Activated CD8-positive, alpha-beta memory T cell treated with anti-CD3 and anti-CD28 coated beads, Interleukin-2, amount 10 ng/mL, durations not matched to agents 7 days and 5 days (primary cell): ENCODE measurements at places on chromosomes 7 and 10. TPM values are rescaled to one million over a fixed set of nuclear protein-coding genes. Genes with fewer than 3 reads are reported as not detected.
A peak's percentile ranks its signal among the peaks of the same experiment; 100 is the strongest.

The SDK1 gene
- 0.06 TPM for total RNA-seq

The FRA10AC1 gene
- 12.8 TPM for total RNA-seq

The NKX1-2 gene
- total RNA-seq: not detected

The GFRA1 gene
- not detected for total RNA-seq

The GNGT1 gene
- not detected for total RNA-seq

The FGFR2 gene
- 0.09 TPM for total RNA-seq

The CADPS2 gene
- total RNA-seq: not detected

The SPDYE16 gene
- total RNA-seq: not detected

The ANXA8 gene
- 0.23 TPM for total RNA-seq

DNA sequence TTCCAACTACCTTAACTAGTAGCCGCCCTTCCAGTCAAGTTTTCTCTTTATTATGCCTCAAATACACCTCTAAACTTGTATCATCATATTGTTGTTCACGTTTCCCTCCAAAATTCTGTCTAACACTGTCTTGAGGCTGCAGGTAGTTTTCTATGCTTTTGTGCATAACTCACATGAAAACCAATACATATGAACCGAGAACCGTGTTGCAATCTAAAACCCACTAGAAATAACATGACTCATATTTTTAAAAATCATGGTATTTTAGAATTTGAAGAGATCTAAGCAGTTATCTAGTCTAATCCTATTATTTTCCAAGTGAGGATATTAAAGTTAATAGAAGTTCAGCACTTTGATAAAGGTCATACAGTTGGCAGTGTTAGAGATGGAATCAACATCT is 18.2 kb downstream of the LIPF start:
- no peaks in the 10 kb centered on the region for H3K36me3 ChIP-seq
- peaks cover 11% of the 10 kb centered on the region for H3K27me3 ChIP-seq
- no peak overlapping the region for H3K27ac ChIP-seq
- H3K4me1 ChIP-seq: no peaks in the 10 kb centered on the region

DNA sequence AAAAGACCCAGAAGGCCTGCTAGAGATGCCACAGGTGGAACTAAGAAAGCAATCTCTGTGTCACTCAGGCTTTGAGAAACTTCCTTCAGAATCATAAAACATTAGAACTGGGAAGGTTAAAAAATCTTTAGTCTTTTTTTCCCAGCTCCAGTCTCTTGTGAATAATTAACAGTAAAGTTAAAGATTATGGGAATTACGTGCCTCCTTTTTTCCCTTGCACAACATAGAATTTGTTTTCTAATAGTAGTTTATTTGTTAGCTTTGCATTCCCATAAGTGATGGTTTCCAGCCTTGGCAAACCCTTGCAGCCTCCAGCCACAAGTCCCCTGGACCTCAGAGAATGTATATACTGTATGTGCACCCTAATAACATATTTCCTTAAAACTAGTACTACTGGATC is 128.3 kb downstream of the TPST1 start:
- no peak for DNase-seq
- H3K27me3 ChIP-seq: peaks cover 4% of the 10 kb centered on the region
- H3K36me3 ChIP-seq: peaks cover 3% of the 10 kb centered on the region
- H3K4me3 ChIP-seq: no peak overlapping the region
- H3K4me1 ChIP-seq: no peaks in the 10 kb centered on the region
- H3K27ac ChIP-seq: no peak overlapping the region

GRCh38 chr7:114885836-114886235 is 36.1 kb upstream of the MDFIC start:
- peaks cover 9% of the 10 kb centered on the region for H3K4me1 ChIP-seq
- no peak overlapping the region for H3K27ac ChIP-seq
- no peaks in the 10 kb centered on the region for H3K27me3 ChIP-seq
- no peak overlapping the region for H3K4me3 ChIP-seq

DNA sequence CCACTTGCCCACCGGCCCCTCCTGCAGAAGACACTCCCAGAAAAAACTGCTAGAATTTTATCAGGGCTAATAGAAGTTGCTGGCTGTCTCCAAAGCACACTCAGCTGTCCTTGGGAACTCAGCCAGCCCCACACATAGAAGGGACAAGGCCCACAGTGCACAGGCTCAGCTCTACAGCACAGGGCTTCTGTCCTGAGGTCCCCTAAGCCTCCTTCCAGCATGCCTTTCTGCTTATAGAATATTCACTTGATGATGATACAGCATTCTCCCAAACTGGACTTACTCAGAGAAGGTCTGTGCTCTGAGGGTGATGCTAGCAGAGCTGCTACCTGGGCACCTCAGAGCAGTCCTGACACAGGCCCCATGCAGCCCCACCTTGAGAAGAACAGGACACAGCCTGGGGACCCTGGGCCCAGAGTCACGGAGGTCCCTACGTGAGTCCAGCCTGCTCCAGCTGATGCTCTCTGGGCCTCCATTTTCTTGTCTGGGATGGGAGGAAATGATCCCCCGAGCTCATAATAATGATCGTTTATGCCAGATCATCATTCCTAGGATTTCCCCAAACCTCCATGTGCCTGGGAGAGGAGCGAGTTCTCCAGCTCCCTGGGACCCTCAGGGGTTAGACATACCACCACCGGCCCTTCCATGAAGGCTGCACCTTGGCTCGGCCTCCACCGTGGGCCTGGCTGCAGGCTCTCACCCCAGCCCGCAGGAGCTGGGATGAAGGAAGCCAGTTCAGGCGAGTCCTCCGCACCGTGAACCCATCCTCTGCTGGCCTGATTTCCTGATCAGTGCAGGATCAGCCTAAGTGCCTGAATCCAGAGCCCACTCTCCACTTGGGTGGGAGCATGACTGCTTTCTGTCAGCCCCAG is 145.6 kb downstream of the ZNF248 start:
- H3K4me3 ChIP-seq: no peak overlapping the region
- no peak overlapping the region for H3K27ac ChIP-seq

DNA sequence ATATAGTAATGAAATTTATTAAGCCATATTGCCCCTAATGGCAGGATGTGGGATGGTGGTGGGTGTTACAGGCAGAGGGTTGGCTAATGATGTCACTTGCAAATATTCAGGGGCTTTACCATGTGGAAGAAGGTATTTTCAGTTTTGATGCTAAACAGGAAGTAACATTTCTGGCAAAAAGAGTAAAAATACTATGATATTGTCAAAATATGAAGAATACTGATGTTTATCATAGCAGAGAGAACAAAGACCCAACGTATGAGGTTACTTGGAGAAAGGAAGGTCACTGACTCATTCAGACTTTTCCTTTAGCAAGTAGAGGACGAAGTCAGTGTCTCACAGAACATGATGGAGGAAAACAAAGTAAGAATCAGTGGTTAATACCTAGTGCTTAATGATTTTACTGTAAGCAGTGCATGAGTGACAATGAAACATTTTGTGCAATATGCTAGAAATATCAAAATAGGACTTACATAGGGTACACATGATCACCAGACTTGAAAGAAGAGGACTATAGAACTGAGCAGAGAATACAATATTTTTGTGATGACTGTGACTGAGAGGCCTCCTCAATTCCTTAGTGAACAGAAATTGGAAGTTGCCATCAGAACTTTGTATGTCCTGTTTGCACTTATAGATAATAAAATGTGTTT is 89.7 kb upstream of the STEAP4 start:
- no peak overlapping the region for H3K27ac ChIP-seq
- peaks cover 7% of the 10 kb centered on the region for H3K27me3 ChIP-seq
- H3K4me3 ChIP-seq: no peak overlapping the region
- H3K4me1 ChIP-seq: peaks cover 7% of the 10 kb centered on the region
- DNase-seq: no peak

- H3K4me1 ChIP-seq: peaks cover 10% of the 10 kb centered on the region
- H3K36me3 ChIP-seq: peaks cover 5% of the 10 kb centered on the region
- H3K27me3 ChIP-seq: peaks cover 45% of the 10 kb centered on the region
- DNase-seq: no peak
Observed at GRCh38 chr7:50822110-50822509, 39.4 kb upstream of the GRB10 start.

GRCh38 chr10:95830044-95830443 is 74.1 kb downstream of the ENTPD1 start:
- H3K27ac ChIP-seq: peak overlapping the region; percentile 90
- H3K27me3 ChIP-seq: no peaks in the 10 kb centered on the region
- peaks cover 63% of the 10 kb centered on the region for H3K36me3 ChIP-seq
- peaks cover 66% of the 10 kb centered on the region for H3K4me1 ChIP-seq

- no peaks in the 10 kb centered on the region for H3K27me3 ChIP-seq
- no peak overlapping the region for H3K4me3 ChIP-seq
- peaks cover 3% of the 10 kb centered on the region for H3K36me3 ChIP-seq
- DNase-seq: no peak
Observed at GRCh38 chr7:111473449-111474198, 88.7 kb downstream of the IMMP2L start.

GRCh38 chr7:18874880-18875279 is 242.6 kb downstream of the TWIST1 start:
- no peak for DNase-seq
- H3K27me3 ChIP-seq: no peaks in the 10 kb centered on the region
- no peak overlapping the region for H3K4me3 ChIP-seq
- H3K36me3 ChIP-seq: no peaks in the 10 kb centered on the region
- H3K4me1 ChIP-seq: no peaks in the 10 kb centered on the region

- H3K4me1 ChIP-seq: no peaks in the 10 kb centered on the region
- H3K27ac ChIP-seq: no peak overlapping the region
- H3K4me3 ChIP-seq: no peak overlapping the region
- H3K27me3 ChIP-seq: no peaks in the 10 kb centered on the region
- no peak for DNase-seq
- H3K36me3 ChIP-seq: no peaks in the 10 kb centered on the region
Observed at GRCh38 chr7:123241809-123242208, 42.0 kb upstream of the SLC13A1 start.

DNA sequence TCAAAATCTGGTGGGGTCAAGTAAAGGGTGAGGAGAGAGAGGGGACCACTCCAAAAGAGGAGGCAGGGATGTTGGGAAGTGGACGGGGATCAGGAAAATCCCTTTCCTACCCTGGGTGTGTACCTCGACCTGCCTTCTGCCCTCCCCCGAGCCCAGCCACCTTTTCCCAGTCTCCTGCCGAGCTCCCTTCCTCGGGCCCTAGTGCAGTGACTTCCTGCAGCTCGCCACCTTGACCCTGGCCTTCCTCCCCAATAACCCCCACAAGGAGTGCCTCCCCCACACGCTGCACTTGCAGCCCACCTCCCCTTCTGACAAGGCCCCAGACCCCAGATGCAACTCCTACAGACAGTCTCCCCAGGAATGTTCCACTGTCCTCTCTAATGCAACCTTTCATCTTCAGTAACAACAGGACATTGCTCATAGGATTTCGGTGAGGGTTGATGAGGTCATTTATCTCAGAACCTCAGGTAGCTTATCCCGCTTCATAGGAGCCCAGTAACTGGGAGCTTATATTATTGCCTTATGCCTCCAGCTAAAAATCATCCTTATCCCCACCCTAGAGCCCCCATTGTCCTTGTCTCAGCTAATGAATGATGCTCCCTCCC is 90.1 kb downstream of the MKI67 start:
- H3K27me3 ChIP-seq: peaks cover 5% of the 10 kb centered on the region
- no peaks in the 10 kb centered on the region for H3K36me3 ChIP-seq
- H3K4me1 ChIP-seq: peaks cover 2% of the 10 kb centered on the region
- no peak overlapping the region for H3K4me3 ChIP-seq
- no peak overlapping the region for H3K27ac ChIP-seq

- no peaks in the 10 kb centered on the region for H3K4me1 ChIP-seq
- H3K36me3 ChIP-seq: no peaks in the 10 kb centered on the region
- no peak overlapping the region for H3K4me3 ChIP-seq
- DNase-seq: no peak
- no peak overlapping the region for H3K27ac ChIP-seq
Observed at GRCh38 chr7:115631782-115632181, 398.8 kb downstream of the TFEC start.

- DNase-seq: peak; percentile 49
- no peak overlapping the region for H3K4me3 ChIP-seq
- no peaks in the 10 kb centered on the region for H3K36me3 ChIP-seq
- H3K27ac ChIP-seq: no peak overlapping the region
- peaks cover 6% of the 10 kb centered on the region for H3K27me3 ChIP-seq
Observed at GRCh38 chr7:3673524-3673923, 372.5 kb downstream of the SDK1 start.

DNA sequence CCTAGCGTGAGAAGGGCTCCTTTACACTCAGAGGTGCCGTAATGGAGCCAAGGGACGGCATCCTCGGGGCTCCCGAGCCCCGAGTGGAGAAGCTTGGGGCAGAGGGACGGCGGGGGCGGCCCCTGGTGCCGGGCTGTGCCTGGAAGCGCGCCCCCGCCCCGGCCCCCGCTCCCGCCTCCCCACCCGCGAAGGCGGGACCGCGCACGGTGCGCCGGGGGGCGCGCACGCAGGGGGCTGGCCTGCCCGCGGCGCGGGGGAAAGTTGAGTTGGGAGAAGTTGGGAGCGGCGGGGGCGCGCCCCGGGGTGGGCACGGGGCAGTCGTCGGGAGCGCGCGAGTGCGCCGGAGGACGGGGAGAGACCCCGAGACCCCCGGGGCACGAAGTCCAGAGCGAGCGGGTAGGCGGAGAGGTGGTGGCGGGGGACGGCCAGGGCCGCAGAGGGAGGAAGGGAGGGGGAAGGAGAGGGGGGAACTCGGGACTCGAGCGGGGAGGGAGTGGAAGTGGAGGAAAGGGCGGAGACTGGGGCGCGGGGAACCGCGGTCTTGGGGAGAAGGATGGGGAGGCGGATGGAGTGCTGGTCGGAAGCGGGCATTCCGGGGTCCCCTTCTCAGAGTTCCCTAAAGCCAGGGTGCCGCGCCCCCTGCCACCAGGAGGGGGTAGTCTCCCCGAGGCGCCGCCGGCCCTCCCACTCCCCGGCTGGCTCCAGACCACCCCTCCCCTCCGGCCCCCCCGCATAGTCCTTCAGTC is at the start of gene SLC4A2:
SLC4A2 (plus strand) TSS at position 223 of the 746 bp plus-strand sequence. CDS start 2,399 bp downstream, outside the sequence.
- H3K4me3 ChIP-seq: peak within 1 kb of the TSS; percentile 91
- peaks cover 34% of the 10 kb centered on the region for H3K4me1 ChIP-seq
- H3K27ac ChIP-seq: peak within 1 kb of the TSS; percentile 97
- H3K36me3 ChIP-seq: no peaks in the 10 kb centered on the region
- DNase-seq: peak; percentile 78

GRCh38 chr10:6621536-6621935 is 41.5 kb upstream of the PRKCQ start:
- H3K4me3 ChIP-seq: no peak overlapping the region

DNA sequence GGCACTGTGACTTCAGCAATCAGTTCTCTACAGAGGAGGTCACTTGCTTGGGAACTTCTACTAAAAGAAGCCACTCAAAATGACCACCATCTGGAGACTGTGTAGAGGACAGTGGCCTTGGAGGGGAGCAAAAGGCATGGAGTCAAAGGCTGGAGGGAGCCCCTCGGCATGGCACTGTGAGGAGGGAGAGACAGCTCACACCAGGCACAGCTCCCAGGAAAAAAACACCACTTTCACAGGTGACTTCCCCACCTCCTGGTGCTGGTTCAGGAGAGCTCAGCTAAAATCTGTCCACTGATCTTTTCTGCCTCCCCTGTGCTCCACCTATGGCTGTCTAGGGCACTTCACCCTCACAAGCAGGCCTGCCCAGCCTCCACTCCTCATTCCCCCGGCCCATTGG is 649.4 kb upstream of the MGMT start:
- no peaks in the 10 kb centered on the region for H3K36me3 ChIP-seq
- DNase-seq: no peak
- H3K4me3 ChIP-seq: no peak overlapping the region
- H3K27ac ChIP-seq: no peak overlapping the region

- no peak overlapping the region for H3K27ac ChIP-seq
- no peaks in the 10 kb centered on the region for H3K36me3 ChIP-seq
- no peak overlapping the region for H3K4me3 ChIP-seq
- no peaks in the 10 kb centered on the region for H3K4me1 ChIP-seq
- no peak for DNase-seq
Observed at GRCh38 chr10:33947544-33947943, 613.1 kb upstream of the NRP1 start.

- no peak for DNase-seq
- H3K36me3 ChIP-seq: no peaks in the 10 kb centered on the region
- peaks cover 2% of the 10 kb centered on the region for H3K27me3 ChIP-seq
- peaks cover 19% of the 10 kb centered on the region for H3K4me1 ChIP-seq
- H3K27ac ChIP-seq: no peak overlapping the region
- H3K4me3 ChIP-seq: no peak overlapping the region
Observed at GRCh38 chr7:134429481-134429880, 29.4 kb downstream of the AKR1B1 start.
